ENCODE measurements at places on chromosomes 5 and 9. TPM values are rescaled to one million over a fixed set of nuclear protein-coding genes. Genes with fewer than 3 reads are reported as not detected.

DNA sequence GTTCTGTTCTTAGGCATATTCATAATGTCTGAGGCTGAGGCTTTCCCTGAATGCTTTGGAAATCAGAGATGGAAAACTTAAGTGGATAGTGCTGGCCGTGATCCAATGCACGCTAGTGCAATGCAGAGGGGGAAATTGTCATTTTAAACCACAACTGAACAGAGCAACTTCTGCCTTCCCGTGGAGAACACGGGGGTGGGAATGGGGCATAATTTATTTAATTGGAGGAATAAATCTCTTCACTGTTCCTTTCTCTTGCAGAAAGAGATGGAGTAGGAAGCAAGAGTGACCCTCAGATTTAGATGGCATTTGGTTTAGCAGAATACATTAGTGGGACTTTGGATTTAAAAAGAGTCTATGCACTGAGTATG is 22.9 kb upstream of the NREP start:
- H3K27me3 ChIP-seq, result peaks cover 31% of the 10 kb centered on the region
- no peaks in the 10 kb centered on the region for H3K36me3 ChIP-seq
- DNase-seq, result no peak
- peaks cover 3% of the 10 kb centered on the region for H3K4me1 ChIP-seq
- H3K4me3 ChIP-seq, result no peak overlapping the region

GRCh38 chr5:142046191-142046590 is 33.4 kb upstream of the GNPDA1 start:
- H3K4me1 ChIP-seq, result no peaks in the 10 kb centered on the region
- H3K36me3 ChIP-seq, result no peaks in the 10 kb centered on the region
- peaks cover 2% of the 10 kb centered on the region for H3K27me3 ChIP-seq
- no peak overlapping the region for H3K4me3 ChIP-seq
- no peak overlapping the region for H3K27ac ChIP-seq

- H3K36me3 ChIP-seq, result no peaks in the 10 kb centered on the region
- no peak overlapping the region for H3K27ac ChIP-seq
- no peaks in the 10 kb centered on the region for H3K4me1 ChIP-seq
- H3K4me3 ChIP-seq, result no peak overlapping the region
Observed at GRCh38 chr5:16866273-16866672, 69.8 kb downstream of the MYO10 start.

- H3K36me3 ChIP-seq, result no peaks in the 10 kb centered on the region
- no peaks in the 10 kb centered on the region for H3K4me1 ChIP-seq
- H3K27me3 ChIP-seq, result no peaks in the 10 kb centered on the region
- no peak overlapping the region for H3K27ac ChIP-seq
- H3K4me3 ChIP-seq, result no peak overlapping the region
Observed at GRCh38 chr5:44619875-44620610, 188.7 kb upstream of the MRPS30 start.

GRCh38 chr9:137788561-137789294 is 88.9 kb upstream of the CACNA1B start:
- H3K4me3 ChIP-seq, result no peak overlapping the region
- H3K36me3 ChIP-seq, result peaks cover 37% of the 10 kb centered on the region
- DNase-seq, result no peak
- H3K27me3 ChIP-seq, result no peaks in the 10 kb centered on the region
- peaks cover 9% of the 10 kb centered on the region for H3K4me1 ChIP-seq
- H3K27ac ChIP-seq, result no peak overlapping the region

DNA sequence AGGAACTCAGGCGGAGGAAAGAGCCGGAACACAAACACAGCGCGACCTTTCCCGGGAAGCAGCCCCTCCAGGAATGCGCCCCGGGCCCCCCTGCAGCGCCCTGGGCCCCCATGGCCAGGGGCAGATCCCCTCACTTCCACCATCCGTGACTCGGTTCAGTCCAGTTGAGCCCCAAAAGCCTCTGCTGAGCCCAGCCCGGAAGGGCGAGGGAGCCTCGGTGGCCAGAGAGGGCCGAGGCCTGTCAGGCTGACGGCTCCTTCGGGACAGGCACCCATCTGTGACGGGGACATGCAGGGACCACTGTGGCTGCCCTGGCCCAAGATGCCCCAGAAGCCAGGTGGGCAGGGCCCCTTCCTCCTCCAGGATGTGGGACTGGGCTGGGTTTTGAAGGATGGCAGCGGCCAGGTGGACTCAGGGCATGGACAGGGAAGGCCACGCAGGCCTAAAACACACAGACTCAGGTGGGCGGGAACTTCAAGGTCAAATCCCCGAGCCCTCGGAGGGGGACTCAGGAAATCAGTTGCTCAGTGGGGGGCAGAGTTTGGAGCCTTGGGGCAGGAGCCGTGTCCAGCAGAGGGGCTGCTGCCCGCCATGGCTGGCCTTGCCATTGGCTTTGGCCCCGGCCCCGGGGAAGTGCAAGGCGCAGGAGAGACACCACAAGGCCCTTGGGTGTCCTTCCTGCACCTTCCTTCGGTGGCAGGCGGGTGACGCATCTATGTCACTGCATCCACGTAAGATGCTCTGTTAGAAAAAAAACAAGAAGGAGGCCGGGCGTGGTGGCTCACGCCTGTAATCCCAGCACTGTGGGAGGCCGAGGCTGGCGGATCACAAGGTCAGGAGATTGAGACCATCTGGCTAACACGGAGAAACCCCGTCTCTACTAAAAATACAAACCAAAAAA is 29.7 kb upstream of the ABO start:
- no peak overlapping the region for H3K27ac ChIP-seq
- DNase-seq, result no peak
- H3K36me3 ChIP-seq, result no peaks in the 10 kb centered on the region
- peaks cover under 1% of the 10 kb centered on the region for H3K27me3 ChIP-seq
- no peak overlapping the region for H3K4me3 ChIP-seq

DNA sequence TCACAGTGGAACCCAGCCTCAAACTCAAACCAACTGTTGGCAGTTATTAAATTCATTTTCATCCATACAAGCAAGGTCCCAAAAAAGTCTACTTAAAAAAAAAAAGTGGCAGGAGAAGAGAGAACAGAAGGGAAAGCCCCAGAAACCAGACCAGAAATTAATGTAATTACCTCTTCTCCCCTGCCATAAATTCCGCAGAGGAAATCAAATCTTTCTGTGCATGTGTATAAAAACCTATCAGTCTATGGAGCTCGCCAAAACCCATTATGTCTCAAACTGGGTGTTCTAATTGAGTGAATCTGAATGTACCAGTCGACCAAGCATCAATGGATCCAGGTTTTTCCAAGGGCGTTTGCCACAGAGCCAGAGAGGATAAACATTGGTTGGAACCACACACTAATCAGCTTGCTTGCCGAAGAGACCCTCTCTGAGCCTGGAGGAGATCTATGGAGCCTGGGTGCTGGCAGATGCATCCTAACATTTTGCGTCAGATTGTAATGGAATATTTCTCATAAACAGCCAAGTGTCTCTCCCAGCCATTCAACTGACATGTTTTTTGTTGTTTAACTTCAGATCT is 7.9 kb upstream of the HAND1 start:
- H3K4me1 ChIP-seq, result peaks cover 5% of the 10 kb centered on the region
- peaks cover 78% of the 10 kb centered on the region for H3K27me3 ChIP-seq
- H3K4me3 ChIP-seq, result no peak overlapping the region
- no peaks in the 10 kb centered on the region for H3K36me3 ChIP-seq
- no peak for DNase-seq

GRCh38 chr9:79013715-79014610 is 557.8 kb upstream of the TLE4 start:
- H3K4me1 ChIP-seq, result no peaks in the 10 kb centered on the region
- H3K4me3 ChIP-seq, result no peak overlapping the region
- no peak for DNase-seq
- no peaks in the 10 kb centered on the region for H3K27me3 ChIP-seq
- no peaks in the 10 kb centered on the region for H3K36me3 ChIP-seq

DNA sequence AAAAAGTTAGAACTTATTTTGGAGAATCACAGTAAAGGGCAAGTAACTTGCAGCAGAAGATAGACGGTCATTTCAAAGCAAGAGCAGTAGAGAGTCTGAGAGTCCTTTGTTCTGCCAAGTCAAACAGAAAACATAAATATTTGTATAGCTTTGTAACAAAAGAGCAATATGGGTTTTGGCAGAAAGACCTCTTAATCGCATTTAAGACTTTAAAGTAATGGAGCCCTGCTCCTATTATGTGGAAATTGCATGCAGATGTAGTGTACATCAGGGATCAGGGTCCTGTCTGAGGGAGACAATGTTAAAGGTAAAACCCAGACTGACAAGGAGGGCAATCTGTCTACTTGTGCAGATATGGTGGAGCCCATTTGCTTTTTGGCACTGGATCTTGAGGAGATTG is 87.2 kb downstream of the PGM5 start:
- H3K27ac ChIP-seq, result no peak overlapping the region
- H3K4me3 ChIP-seq, result no peak overlapping the region
- DNase-seq, result no peak
- H3K27me3 ChIP-seq, result peaks cover 5% of the 10 kb centered on the region

GRCh38 chr5:5188376-5189050 is 48.4 kb downstream of the ADAMTS16 start:
- no peak overlapping the region for H3K27ac ChIP-seq
- no peak overlapping the region for H3K4me3 ChIP-seq
- peaks cover 1% of the 10 kb centered on the region for H3K27me3 ChIP-seq
- no peaks in the 10 kb centered on the region for H3K4me1 ChIP-seq
- no peak for DNase-seq
- no peaks in the 10 kb centered on the region for H3K36me3 ChIP-seq

- H3K27ac ChIP-seq, result no peak overlapping the region
- H3K4me1 ChIP-seq, result no peaks in the 10 kb centered on the region
- H3K27me3 ChIP-seq, result no peaks in the 10 kb centered on the region
- no peak overlapping the region for H3K4me3 ChIP-seq
- no peaks in the 10 kb centered on the region for H3K36me3 ChIP-seq
- DNase-seq, result no peak
Observed at GRCh38 chr5:155069961-155070360, 56.4 kb downstream of the KIF4B start.

DNA sequence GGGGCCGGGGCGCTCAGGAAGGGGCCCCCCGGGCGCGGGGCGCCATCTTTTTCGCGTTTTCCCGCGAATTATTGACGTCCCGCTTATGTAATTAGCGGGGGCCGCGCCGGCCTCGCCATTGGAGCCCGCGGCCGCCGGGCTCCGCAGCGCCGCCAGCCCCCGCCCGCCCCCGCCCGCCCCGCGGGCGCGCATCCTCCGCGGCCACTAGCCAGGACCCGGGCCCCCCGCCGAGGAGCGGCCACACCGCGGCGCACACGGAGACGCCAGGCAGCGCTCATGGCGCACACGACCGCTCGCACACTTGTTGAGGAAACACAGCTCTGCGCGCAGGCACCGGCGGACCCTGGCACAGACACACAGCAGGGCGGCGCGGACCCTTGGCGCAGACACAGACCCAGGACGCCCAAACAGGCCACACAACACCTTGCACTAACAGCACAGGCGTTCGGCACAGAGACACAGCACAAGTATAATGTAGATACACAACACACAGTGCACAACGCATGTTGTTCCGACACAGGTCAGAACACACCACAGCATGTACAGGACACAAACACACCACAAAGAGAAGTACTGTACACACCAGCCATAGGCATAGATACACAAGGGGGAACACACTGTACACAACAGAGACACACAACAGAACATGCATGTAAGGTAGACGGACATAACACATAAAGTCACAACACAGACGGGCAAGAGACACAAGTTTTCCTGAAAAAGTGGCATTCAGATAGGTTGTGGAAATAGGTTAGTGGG is 467 bp upstream of the PHF19 start:
- peaks cover 54% of the 10 kb centered on the region for H3K36me3 ChIP-seq
- peaks cover 73% of the 10 kb centered on the region for H3K4me1 ChIP-seq
- no peaks in the 10 kb centered on the region for H3K27me3 ChIP-seq

The TRPM6 gene
- not detected for total RNA-seq

The TAF11L12 gene
- total RNA-seq, result not detected

The CCDC171 gene
- 1.6 TPM for total RNA-seq

The CCNJL gene
- total RNA-seq, result not detected

The RBM27 gene
- 28.9 TPM for total RNA-seq

The NRARP gene
- total RNA-seq, result 12.9 TPM

The ZNG1E gene
- 60.7 TPM for total RNA-seq

The EGFL7 gene
- 3.2 TPM for total RNA-seq
